Spinal cord (tissue), 10 donors: ENCODE measurements at places on chromosomes 1 and 21.

- DNase-seq = no peak
These were observed 142.3 kb upstream of the SAMSN1 start for GRCh38 chr21:14688412-14688811.

- DNase-seq = no peak
These were observed 100.7 kb upstream of the SLC25A33 start for GRCh38 chr1:9438431-9439073.

DNA sequence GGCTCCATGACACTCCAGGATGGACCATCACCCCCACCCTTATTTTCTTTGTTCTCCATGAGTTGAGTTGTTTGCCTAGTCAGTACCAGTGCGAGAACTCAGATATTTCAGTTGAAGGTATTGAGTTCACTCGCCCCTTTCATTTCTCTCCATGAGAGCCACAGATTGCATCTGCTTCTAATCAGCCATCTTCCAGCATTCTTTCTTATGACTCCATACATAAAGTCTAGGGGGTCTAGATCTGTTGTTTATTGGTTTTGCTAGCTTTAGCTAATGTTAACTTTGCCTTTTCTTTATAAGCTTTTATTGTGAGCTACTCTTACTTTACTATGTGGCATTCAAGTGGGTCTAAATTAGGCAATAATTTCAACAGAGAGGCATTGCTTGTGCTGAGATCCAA, 71.6 kb upstream of the PDC start:
- DNase-seq = no peak

- DNase-seq = peak; percentile 54
These were observed 290.4 kb downstream of the KCNT2 start for GRCh38 chr1:196317535-196318522.

- DNase-seq = no peak
These were observed 156.6 kb downstream of the AK5 start for GRCh38 chr1:77438236-77438913.

- DNase-seq = no peak
These were observed 194.6 kb downstream of the NRIP1 start for GRCh38 chr21:14869984-14870852.

- DNase-seq = no peak
These were observed at the start of gene GPR153 for GRCh38 chr1:6260961-6261614. GPR153 (minus strand) TSS chr1:6261098; CDS start chr1:6254905, 6,193 bp downstream.

DNA sequence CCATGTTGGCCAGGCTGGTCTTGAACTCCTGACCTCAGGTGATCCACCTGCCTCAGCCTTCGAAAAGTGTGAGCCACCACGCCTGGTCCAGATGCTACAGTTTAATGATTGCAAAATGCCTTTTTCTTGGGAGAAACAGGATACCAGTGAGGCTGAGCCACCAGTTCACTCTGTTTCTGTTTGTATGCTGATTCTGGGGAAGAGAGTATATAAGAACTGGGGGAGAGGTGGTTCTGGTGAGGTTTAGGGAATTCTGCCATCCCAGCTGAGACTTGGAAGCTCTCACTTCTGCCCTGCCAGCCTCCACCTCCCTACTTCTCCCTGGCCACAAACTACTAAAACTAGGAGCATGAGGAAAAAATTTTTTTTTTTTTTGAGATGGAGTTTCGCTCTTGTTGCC, 8.1 kb upstream of the PMF1 start:
- DNase-seq = no peak

GRCh38 chr1:56584910-56585528, 5.7 kb upstream of the PLPP3 start:
- no peak for DNase-seq

DNA sequence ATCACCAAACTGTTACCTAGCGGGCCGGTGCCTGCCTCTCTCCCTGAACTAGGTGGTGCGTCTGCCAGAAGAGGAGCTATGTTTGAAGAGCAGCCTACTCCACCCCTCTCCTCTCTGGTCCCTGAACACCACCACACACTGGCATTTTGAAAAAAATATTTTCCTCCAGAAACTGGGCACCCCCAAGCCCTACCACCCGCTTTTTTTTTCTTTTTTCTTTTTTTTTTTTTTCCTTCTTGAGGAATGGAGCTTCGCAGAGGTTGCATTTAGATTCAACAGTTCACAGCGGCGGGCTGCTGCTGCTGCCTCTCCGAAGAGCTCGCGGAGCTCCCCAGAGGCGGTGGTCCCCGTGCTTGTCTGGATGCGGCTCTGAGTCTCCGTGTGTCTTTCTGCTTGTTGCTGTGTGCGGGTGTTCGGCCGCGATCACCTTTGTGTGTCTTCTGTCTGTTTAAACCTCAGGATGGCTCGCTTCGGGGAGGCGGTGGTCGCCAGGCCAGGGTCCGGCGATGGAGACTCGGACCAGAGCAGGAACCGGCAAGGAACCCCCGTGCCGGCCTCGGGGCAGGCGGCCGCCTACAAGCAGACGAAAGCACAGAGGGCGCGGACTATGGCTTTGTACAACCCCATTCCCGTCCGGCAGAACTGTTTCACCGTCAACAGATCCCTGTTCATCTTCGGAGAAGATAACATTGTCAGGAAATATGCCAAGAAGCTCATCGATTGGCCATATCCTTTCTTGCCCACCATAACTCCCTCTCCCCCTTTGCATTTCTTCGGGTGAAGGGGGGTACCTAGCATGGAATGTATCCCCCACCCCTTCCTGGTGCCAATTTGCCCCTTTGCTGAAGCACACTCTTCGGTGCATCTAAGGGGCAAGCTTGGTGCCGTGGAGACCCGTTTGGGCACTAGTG, at the start of gene CACNA1E:
TSS of gene CACNA1E (plus strand) at position 233 of the 911 bp plus-strand sequence. CDS start at position 461, 228 bp downstream.
- no peak for DNase-seq

- no peak for DNase-seq
These were observed 37.2 kb downstream of the OR6Y1 start for GRCh38 chr1:158516966-158517365.

- DNase-seq = no peak
These were observed 6.5 kb upstream of the RGS16 start for GRCh38 chr1:182610606-182611194.

- DNase-seq = peak; percentile 8
These were observed 47.4 kb upstream of the OSBPL9 start for GRCh38 chr1:51569284-51570062.

DNA sequence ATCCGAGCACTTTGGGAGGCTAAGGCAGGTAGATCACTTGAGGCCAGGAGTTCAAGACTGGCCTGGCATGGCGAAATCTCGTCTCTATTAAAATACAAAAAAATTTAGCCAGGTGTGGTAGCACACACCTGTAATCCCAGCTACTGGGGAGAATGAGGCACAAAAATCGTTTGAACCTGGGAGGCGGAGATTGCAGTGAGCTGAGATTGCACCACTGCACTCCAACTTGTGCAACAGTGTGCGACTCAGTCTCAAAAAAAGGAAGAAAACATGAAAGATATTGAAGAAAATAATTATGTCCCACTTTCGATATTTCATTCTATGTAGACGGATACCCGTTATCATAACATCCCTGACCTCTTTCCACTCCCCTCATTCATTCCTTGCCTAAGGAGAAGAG, 19.2 kb downstream of the TUT4 start:
- DNase-seq = no peak

GRCh38 chr1:155241069-155241679, 14.1 kb downstream of the ENTREP3 start:
- DNase-seq = no peak

- DNase-seq = no peak
These were observed 169.9 kb downstream of the BRINP2 start for GRCh38 chr1:177340601-177341067.

GRCh38 chr1:228394571-228395394, 11.9 kb downstream of the TRIM11 start:
- DNase-seq = no peak

DNA sequence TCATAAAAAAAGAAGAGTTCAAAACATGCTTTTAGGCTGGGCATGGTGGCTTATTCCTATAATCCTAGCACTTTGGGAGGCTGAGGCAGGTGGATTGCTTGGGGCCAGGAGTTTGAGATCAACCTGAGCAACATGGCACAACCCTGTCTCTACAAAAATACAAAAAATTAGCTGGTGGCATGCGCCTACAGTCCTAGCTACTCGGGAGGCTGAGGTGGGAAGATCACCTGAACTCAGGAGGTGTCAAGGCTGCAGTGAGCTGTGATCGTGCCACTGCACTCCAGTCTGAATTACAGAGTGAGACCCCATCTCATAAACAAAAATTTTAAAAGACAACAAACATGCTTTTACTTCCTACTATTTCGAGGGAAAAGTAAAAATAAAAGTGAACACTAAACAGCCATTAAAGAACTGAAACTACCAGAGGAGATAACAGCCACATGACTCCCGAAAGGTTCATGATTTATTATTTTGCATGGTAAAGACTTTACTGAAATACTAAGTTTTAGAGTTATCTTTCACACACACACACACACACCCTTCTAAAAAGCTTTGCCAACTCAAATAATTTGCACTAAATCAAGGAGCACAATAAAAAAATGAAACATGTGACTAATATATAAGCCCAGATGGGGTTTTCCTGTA, 48.1 kb downstream of the USP1 start:
- DNase-seq = no peak

DNA sequence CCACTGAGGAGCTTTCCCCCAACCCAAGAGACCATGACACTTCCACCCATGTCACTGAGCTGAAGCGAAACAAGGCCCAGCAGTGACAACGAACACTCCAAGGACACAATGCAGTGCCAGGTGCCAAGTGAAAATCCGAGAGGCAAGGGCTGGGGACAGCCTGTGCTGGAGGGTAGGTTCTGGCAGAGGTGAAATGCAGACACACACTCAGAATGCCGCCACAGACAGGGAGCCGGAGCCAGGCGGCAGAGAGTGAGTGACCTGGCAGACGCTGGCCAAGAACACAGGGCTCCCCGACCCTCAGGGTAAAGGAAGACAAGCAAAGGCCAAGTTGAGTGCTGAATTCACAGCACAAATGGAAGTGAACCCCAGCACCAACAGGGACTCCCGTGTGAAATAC, 78.9 kb downstream of the CD46 start:
- DNase-seq = no peak

DNA sequence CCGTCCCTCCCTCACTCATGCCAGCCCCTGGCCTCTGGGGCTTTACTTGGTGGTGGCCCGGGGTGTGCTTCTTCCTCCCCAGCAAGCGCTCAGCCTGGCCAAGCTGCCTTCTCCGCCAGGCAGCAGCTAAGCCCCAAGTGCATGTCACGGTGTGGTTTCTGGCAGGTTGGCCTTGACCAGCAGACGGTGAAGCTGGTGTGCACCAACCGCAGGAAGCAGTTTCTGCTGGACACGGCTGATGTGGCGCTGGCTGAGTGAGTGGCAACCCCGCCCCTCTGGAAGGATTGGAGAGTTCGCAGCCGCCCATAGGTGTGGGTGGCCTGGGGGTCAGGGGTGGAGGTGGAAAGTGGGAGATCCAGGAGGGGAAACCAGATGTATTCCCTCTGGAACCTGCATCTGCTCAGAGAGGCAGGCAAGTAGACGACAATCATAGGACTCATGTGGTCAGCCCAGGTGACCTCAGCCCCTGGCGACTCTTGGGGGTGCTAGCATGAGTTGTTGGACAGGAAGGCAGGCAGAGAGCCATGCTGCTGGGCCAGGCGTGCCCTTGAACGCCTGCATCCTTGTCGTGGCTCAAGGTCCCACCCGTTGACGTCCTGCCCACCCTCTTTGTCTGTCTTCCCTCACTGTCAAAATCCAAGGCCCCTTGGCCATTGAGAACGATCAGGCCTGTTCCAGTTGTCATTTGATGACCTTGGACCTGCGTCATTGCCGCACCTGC, 7.0 kb upstream of the SLC25A34 start:
- DNase-seq = no peak

DNA sequence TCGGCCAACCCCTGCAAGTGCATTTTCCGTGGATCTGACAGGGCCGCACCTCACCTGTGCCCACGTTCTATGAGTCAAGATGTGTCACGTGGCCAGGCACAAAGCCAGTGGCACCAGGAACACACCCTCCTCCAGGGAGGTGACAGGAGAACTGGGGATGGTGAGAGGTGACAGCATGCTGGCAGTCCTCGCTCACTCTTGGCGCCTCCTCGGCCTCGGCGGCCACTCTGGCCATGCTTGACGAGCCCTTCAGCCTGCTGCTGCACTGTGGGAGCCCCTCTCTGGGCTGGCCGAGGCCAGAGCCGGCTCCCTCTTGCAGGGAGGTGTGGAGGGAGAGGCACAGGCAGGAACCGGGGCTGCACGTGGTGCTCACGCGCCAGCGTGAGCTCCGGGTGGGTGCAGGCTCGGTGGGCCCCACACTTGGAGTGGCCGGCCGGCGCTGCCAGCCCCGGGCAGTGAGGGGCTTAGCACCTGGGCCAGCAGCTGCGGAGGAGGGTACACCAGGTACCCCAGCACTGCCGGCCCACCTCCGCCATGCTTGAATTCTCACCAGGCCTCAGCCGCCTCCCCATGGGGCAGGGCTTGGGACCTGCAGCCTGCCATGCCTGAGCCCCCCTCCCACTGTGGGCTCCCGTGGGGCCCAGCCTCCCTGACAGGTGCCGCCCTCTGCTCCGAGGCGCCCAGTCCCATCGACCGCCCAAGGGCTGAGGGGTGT, 11.6 kb upstream of the TTC34 start:
- no peak for DNase-seq

DNA sequence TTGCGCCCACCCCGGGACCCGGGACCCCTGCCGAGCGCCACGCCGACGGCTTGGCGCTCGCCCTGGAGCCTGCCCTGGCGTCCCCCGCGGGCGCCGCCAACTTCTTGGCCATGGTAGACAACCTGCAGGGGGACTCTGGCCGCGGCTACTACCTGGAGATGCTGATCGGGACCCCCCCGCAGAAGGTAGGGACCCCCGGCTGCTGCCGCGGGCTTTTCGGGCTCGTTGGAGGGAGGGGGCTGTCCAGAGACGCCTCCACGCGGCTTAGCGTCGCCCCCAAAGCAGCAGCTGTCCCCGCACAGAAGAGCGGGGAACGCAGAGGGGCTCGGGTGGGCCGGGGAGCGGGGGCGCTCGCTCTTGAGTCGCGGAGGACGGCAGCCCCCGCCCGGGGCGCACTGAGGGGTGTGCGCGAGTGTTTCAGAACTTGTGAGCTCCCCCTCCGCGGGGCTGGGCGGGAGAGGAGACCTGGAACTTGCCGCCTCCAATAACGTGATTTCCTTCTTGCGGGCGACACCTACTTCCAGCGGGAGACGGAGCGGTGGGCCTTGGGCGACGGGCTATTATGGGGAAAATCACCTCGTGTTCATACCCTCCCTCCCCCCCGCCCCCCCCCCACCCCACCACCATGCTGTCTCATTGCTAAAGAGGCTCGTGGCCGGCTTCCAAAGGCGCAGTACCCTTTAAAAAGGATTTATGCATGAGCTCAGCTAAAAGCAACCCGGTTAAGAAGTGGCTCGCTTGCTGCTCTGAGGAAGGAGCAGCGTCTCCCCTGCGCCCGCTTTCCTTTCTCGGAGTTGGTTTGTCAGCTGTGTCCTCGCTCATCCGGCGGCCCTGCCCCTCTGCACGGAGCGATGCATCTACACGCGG, 664 bp downstream of the BACE2 start:
- DNase-seq = no peak

DNA sequence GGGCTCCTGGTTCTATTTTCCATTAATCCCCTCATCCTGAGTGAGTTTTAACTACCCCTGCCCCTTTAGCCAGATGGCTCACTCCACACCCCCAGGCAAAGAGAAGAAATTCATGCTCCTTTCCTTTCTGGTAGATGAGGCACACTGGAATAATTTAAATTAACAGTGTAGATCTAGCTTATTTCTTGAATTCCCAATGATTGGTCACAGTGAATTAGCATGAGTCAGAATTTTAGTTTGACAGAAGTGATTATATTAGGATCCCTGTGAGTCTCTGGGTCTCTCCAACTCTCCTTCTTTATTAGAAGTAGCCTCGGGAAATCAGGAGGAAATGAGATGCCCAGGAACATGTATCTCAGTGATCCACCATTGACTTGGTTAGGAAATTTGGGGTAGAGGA, 103.1 kb upstream of the KAZN start:
- DNase-seq = no peak

- DNase-seq = no peak
These were observed 85.2 kb upstream of the CDC42BPA start for GRCh38 chr1:227403535-227403934.
